ENCODE measurements at places on chromosomes 2 and 18.

GRCh38 chr2:107027205-107027604, 141.2 kb upstream of the ST6GAL2 start:
- DNase-seq, result no peak

DNA sequence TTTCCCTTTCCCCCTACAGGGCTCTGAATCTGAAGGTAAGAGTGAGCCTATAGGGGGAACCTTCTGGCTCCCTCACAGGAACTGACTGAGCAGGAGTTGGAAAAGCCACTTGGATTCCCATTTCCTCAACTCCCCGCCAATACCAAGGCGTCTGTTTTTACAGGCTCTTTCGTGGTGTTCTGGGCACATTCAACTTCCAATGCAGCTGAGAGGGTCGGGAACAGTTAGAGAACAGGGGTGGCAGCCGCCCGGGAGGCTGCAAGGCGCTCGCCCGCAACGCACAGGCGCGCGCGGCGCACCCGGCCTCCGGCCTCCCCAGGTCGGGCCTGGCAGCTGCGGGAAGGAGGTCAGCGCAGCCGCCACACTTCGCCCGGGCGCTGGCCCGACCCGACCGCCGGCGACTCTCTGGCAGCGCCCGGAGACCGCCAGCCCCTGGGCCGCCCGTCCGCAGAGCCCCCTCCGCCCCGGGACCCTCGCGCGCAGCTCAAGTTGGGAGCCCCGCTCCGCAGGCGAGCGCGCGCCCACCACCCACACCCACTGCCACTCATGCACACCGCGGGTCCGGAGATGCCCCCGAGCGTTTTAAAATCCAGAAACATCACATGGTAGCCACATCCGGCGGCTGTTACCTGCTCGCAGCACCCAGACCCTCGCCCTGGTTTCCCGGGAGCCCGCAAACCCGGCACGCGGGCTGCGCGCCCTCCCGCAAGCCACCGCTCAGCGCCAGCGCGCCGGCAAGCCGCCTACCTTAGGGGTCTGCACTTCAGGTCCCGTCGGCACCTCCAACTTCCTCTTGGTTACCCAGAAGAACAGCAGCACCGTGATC, 816 bp downstream of the GALNT14 start:
- DNase-seq, result no peak

- no peak for DNase-seq
Observed at GRCh38 chr18:8706791-8707555, 1.6 kb downstream of the MTCL1 start.

DNA sequence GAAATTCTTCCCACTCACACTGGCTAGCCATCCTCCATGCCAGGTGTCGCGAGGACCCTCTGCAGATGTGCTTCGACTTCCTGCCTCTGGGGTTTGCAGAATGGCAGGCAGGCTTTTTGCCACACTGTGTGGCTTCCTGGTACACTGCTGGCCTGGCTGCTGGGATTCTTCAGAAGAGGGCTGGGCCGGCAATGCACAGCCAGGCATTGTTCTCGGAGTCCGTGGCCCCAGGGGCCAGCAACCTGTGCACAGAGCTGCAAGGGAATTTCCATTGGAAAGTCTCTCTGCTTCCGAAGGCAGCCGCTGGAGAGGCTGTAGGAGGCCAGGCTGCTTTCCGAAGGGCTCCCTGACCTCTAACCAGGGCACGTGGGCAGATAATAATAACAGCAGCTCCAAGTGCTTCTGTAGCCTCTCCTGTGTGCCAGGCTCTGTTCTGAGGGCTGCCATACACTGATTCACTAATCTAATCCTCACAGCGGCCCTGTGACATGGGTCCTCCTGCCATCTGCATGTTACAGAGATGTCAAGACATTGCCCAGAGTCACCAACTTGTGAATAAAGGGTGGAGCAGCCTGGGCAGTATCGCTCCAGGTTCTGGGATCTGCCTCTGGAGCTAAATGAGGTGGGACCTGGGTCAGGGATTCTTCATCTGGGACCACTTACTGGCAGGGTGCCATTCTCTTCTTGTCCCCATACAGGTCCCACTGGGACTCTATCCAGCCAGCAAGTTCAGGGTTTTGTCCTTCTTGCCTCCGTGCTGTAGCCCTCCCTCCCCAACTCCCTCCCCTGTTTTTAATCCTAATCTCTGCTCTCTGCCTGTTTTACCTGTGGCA, 5.0 kb downstream of the LDLRAD4 start:
- no peak for DNase-seq

GRCh38 chr2:28736034-28736433, 15.6 kb upstream of the PPP1CB start:
- DNase-seq, result no peak

- DNase-seq, result no peak
Observed at GRCh38 chr2:132943829-132944228, 273.8 kb upstream of the LYPD1 start.

DNA sequence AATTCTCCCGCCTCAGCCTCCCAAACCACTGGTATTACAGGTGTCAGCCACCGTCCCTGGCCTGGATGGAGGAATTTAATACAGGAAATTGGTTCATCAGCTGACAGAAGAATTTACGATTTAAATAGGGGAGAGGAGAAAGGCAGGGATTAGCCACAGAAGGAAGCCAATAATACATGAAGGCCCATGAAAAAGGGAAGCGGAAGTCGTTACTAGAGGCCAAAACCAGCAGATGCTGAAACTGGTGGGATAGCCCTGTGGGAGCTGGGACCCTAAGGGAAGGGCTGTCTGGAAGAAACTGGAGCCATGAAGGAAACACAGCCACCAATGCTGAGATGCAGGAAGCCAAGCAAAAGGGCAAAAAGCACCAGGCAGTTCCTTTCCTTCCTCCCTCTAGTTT, 163.7 kb upstream of the RMP24 start:
- no peak for DNase-seq

- DNase-seq, result no peak
Observed at GRCh38 chr2:158740127-158740526, 55.0 kb upstream of the DAPL1 start.

GRCh38 chr18:26468931-26469340, 79.4 kb downstream of the KCTD1 start:
- no peak for DNase-seq

DNA sequence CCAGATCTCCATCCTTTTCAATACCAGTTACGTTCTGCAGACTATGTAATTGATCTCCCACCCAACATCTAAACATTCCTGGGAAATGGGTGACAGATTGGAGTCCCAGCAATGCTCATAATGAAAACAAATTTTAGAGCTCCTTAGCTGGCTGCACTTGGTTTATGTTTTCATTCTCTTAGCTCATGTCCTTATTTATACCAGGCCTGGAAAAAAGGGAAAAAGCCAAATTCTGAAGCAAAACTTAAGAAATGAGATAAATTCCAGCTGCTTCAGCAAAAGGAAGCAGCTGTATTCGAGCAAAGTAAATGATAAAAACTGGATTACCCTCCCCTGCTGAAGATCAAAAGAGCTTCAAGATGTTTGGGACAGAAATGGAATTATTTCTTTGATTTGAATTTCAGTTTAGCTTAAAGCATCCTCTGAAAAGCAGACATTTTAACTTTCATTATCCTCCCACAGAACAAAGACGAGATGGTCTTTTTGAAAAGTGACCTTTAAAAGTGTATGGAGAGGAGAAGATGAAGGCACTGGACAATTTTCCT, 196.5 kb upstream of the THUMPD2 start:
- no peak for DNase-seq

GRCh38 chr2:29741132-29741531, 180.3 kb downstream of the ALK start:
- no peak for DNase-seq

DNA sequence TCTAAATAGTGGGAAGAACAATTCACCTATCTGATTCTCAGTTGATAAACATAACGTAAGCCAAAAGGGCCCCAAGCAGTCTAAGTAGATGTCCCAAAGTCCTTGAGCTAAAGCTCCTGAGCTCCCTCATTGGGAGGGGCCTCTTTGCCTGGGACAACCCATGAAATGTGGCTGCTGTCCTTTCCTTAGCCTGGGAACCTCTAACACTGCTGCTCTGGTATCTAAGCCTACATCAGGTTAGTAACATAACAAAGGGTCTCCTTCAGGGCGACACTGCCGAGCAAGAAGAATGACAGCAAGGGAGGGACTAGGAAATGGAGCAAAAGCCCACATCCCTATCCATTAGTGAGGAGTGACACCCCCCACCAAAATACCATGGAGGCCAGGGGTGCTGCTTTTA, 98.3 kb downstream of the MAPRE2 start:
- DNase-seq, result no peak

Data from effector memory CD4-positive, alpha-beta T cell (primary cell).